Endodermal cell (in vitro differentiated cells): ENCODE measurements at places on chromosomes 2 and 18. TPM values are rescaled to one million over a fixed set of nuclear protein-coding genes. Genes with fewer than 3 reads are reported as not detected.

GRCh38 chr2:112168422-112169124 lies 30.4 kb downstream of the FBLN7 start:
- no peak overlapping the region for H3K4me3 ChIP-seq
- no peak overlapping the region for H3K27ac ChIP-seq
- no peaks in the 10 kb centered on the region for H3K4me1 ChIP-seq

The HNMT gene
- total RNA-seq, result 18.0 TPM in 2 replicates

GRCh38 chr2:63983986-63984605 lies 35.1 kb downstream of the VPS54 start:
- no peaks in the 10 kb centered on the region for H3K4me1 ChIP-seq
- no peaks in the 10 kb centered on the region for H3K27me3 ChIP-seq
- no peak overlapping the region for H3K4me3 ChIP-seq
- no peak overlapping the region for H3K27ac ChIP-seq

DNA sequence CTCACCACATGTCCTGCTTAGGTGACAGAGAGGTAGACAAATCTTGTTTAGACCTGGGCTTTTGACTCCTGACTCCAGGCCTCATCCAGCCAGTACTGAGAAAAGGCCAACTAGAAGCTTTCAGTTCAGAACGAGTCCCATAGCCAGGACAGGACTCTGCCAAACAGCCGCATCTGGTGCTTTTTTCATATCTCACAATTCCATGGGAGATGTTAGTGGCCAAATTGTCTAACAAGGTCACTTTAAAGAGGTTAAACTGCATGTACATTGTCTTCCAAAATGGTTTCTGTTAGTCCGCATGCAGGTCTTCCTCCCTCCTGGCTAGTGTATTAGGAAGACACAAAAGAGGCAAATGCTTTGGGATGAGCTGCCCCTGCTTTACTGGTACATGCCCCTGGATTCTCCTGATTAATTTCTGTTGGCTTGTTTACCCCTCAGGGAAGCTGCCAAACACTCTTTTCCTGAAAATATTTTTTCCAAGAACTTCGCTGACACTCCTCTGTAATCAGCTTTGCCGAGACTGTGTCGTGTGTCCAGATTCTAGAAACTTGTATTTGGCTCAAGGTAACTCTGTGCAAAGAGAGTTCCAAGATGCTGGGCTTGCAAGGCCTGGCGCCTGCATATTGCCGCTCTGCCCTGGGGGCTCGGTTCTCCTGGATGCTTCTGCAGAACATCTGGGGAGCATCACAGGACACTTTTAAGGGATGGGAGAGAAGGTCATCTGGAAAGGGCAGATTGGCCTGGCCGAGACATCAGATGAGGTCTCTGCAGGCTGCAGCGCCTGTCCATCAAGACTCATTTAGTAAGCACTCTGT lies 209.2 kb upstream of the APCDD1 start:
- no peak for DNase-seq
- H3K4me1 ChIP-seq, result peaks cover 9% of the 10 kb centered on the region
- no peak overlapping the region for H3K4me3 ChIP-seq
- H3K27me3 ChIP-seq, result no peaks in the 10 kb centered on the region

DNA sequence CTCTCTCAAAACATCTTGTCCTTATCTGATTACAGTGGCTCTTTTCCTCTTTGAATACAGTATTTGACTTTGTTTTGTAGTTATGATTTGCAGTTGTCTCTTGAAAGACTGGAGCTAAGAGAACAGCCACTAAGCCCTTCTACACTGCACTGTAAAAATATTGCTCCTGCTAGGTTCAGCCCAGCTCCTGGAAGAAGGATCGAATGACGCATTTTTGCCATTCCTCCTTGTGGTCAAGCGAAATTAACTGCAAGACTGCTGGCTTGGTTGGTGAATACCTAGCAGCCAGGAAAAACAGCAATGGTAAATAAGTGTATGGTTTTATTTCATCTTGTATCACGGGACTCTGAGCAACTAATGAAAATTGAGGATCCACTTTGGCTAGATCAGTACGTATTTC lies 407.8 kb upstream of the CDH2 start:
- H3K36me3 ChIP-seq, result no peaks in the 10 kb centered on the region
- no peak overlapping the region for H3K27ac ChIP-seq
- no peaks in the 10 kb centered on the region for H3K27me3 ChIP-seq
- DNase-seq, result peak; percentile 70

DNA sequence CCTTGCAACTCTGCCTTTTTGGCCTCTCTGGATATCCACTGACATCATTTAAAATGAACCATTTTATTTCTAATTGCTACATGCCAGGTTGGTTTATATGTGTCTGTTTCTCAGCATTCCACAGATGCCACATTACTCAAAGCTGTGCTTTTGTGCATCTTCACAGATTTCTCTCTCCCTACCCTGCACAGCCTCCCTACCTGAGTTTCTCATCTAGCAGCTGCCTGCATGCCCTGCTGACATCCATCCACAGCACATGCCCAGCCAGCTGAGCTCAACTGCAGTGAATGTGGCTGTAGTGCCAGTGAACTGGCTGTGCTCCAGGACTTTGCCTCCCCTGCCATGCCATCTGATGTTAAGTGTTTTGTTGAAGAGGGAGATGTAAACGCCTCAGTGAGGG lies 44.5 kb downstream of the PKP4 start:
- H3K36me3 ChIP-seq, result no peaks in the 10 kb centered on the region
- H3K27ac ChIP-seq, result no peak overlapping the region
- H3K27me3 ChIP-seq, result no peaks in the 10 kb centered on the region
- peaks cover 2% of the 10 kb centered on the region for H3K4me1 ChIP-seq

GRCh38 chr18:35775887-35776286 lies 194.3 kb downstream of the GALNT1 start:
- H3K4me1 ChIP-seq, result no peaks in the 10 kb centered on the region
- no peaks in the 10 kb centered on the region for H3K36me3 ChIP-seq
- H3K27ac ChIP-seq, result no peak overlapping the region

GRCh38 chr2:135817951-135818350 lies 19.0 kb downstream of the LCT start:
- no peak for DNase-seq
- no peak overlapping the region for H3K4me3 ChIP-seq
- no peaks in the 10 kb centered on the region for H3K27me3 ChIP-seq
- H3K27ac ChIP-seq, result no peak overlapping the region

GRCh38 chr2:237591141-237591881 lies 777 bp upstream of the RAB17 start:
- H3K4me3 ChIP-seq, result peak overlapping the region; percentile 85
- peak; percentile 95 for DNase-seq

DNA sequence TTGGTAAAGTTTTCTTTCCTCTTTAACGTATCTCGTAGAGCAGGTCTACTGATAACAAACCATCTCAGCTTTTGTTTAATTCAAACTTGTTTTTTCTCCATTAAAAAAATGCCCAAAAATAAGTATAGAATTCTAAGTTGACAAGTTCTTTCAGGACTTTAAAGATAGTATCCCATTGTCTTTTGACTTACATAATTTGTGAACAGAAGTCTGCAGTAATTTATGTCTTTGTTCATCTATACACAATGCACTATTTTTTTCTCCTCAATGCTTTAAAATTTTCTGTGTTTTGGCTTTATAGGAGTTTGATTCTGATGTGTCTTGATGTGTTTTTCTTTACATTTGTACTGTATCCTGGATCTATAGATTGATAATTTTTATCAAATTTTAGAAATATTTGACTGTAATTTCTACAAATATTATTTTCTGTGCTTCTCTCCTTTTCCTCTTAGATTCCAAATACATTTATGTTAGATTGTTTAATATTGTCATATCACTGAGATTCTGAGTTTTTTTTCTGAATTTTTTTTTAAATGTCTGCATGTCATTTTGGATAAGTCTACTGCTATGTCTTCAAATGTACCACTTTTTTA lies 143.3 kb downstream of the FTCDNL1 start:
- DNase-seq, result no peak
- no peaks in the 10 kb centered on the region for H3K36me3 ChIP-seq
- no peak overlapping the region for H3K27ac ChIP-seq
- H3K4me3 ChIP-seq, result no peak overlapping the region
- no peaks in the 10 kb centered on the region for H3K4me1 ChIP-seq
- no peaks in the 10 kb centered on the region for H3K27me3 ChIP-seq

- peaks cover 28% of the 10 kb centered on the region for H3K4me1 ChIP-seq
- no peaks in the 10 kb centered on the region for H3K36me3 ChIP-seq
- H3K4me3 ChIP-seq, result no peak overlapping the region
- no peak for DNase-seq
Observed at GRCh38 chr2:80086831-80087230, 217.7 kb downstream of the LRRTM1 start.

- peaks cover 28% of the 10 kb centered on the region for H3K27me3 ChIP-seq
- no peaks in the 10 kb centered on the region for H3K36me3 ChIP-seq
- no peaks in the 10 kb centered on the region for H3K4me1 ChIP-seq
- peak overlapping the region; percentile 92 for H3K27ac ChIP-seq
Observed at GRCh38 chr18:76495435-76496193, 572 bp upstream of the ZNF516 start.

- DNase-seq, result peak; percentile 10
- no peaks in the 10 kb centered on the region for H3K27me3 ChIP-seq
- no peak overlapping the region for H3K27ac ChIP-seq
- H3K4me3 ChIP-seq, result no peak overlapping the region
- no peaks in the 10 kb centered on the region for H3K4me1 ChIP-seq
Observed at GRCh38 chr2:2832657-2833056, 501.6 kb upstream of the MYT1L start.

GRCh38 chr2:65291216-65292105 lies 63.8 kb downstream of the ACTR2 start:
- H3K4me1 ChIP-seq, result peaks cover 7% of the 10 kb centered on the region
- no peak for DNase-seq
- H3K27ac ChIP-seq, result no peak overlapping the region
- no peaks in the 10 kb centered on the region for H3K36me3 ChIP-seq

The CRACDL gene
- total RNA-seq, result 0.16 to 0.86 TPM (median 0.31 TPM) in 3 replicates

GRCh38 chr2:18752667-18753422 lies 163.5 kb upstream of the NT5C1B start:
- no peak overlapping the region for H3K4me3 ChIP-seq
- H3K27me3 ChIP-seq, result peaks cover 16% of the 10 kb centered on the region
- DNase-seq, result no peak
- H3K27ac ChIP-seq, result no peak overlapping the region
- no peaks in the 10 kb centered on the region for H3K36me3 ChIP-seq
- H3K4me1 ChIP-seq, result no peaks in the 10 kb centered on the region

The RAB27B gene
- total RNA-seq, result 0.09 to 0.42 TPM (median 0.40 TPM) in 3 replicates

The GPR75 gene
- 2.0 to 4.0 TPM (median 3.6 TPM) in 3 replicates for total RNA-seq

The ARHGAP28 gene
- total RNA-seq, result 110 to 125 TPM (median 112 TPM) in 3 replicates

- no peak overlapping the region for H3K4me3 ChIP-seq
- no peaks in the 10 kb centered on the region for H3K4me1 ChIP-seq
- H3K36me3 ChIP-seq, result no peaks in the 10 kb centered on the region
Observed at GRCh38 chr2:59019566-59020159, 778.5 kb upstream of the FANCL start.
